ENCODE measurements at places on chromosomes 3 and 15.
A peak's percentile ranks its signal among the peaks of the same experiment; 100 is the strongest.

- no peak for DNase-seq
Observed at GRCh38 chr3:41192885-41193284, 6.4 kb upstream of the CTNNB1 start.

DNA sequence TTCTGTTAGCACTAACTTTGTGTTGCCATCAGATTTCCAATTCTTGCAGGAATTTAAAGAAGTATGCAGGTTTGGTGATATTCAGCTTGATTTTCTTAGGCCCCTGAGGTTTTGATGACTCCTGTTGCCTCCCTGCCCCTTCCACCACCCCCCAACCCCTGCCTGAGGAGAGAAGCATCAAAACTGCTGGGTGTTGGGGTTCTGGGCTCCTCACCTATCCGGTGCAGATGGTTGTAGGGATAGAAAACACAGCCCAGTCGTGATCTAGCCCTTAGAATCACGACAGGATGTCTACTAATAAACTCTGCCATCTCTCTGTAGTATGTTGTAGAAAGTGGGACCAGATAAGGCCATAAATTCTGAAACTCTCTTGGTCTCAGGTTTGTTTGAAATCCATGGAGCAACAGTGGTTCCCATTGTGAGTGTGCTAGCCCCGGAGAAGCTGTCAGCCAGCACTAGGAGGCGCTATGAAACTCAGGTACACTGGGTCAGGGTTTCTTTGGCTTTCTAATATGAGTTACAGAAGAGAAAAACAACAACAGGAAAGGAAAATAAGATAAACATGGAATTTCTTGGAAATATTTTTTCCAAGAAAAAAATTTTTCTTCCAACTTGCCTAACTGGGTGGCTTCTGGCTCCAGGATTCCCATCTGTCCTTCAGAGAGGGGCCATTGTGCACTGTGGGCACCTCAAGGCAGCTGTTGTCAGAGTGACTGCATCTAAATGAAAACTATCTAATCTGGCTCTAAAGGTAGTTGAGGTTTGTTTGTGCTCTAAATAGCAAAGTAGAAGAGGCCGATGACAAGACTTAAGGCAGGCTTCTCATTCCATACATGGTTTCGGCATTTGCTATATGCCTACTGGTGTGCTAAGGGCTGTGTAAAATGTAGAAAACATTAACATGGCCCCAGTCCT, 8.7 kb downstream of the SRP14 start:
- no peak for DNase-seq

- DNase-seq, result no peak
Observed at GRCh38 chr3:95721938-95722337, 1092.5 kb upstream of the EPHA6 start.

DNA sequence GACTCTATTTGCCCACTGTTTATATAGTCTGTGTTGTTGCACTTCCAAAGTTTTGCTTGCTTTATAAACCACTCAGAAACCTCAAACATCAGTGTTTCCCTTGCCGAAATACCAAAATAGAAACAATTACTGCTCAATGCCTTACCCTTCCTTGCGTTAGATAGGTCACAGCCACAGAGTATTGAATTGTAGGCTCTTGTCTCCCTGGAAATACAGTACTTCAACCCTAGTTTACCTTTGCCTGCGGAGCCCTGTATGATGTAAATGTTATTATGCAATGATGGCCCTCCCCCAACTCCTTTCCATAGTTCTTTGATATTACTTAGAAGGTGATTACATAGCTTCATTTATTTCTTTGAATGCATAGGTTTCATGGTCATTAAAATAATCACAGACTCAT, 44.2 kb downstream of the SOX2 start:
- DNase-seq, result no peak

- no peak for DNase-seq
Observed at GRCh38 chr3:43907508-43907858, 216.7 kb downstream of the ABHD5 start.

DNA sequence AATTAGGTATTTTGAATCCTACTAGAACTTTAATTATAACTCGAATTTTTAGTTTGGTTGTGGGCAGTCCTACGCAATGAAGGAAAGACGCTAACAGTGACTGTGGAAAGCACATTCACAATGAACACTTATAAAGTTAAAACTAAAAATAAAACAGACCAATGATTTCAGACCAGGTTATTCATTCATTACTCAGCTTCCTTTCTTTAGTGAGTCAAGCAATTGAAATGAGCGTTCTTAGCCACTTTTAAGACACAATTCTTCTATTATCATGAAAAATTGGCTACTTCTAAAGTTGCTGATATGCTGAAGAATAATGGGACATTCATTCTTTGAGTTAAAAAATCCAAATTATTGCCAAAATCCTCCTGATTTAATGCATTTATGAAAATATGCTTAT, 66.0 kb upstream of the CMSS1 start:
- DNase-seq, result no peak

- DNase-seq, result peak; percentile 66
Observed at GRCh38 chr3:128497305-128498126, 4.5 kb upstream of the GATA2 start.

GRCh38 chr15:101026656-101027272, 107.6 kb downstream of the LRRK1 start:
- no peak for DNase-seq

DNA sequence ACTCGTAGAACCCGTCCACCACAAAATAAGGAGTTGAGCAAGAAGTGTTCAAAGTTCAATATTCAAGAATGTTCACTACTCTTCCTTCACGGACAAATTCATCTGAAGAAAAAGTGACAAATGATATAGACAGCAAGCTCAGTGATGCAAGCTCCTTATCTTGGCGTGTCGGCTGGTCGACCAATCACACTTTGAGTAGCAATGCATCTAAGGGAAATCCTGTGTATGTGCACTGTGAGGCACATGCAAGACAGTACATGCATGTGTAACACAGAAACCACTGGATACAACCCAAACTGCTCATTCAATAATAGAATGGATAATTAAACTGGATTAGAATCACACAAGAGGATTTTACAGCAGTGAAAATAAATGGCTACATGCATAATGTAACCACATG, 64.4 kb upstream of the CSPG5 start:
- DNase-seq, result no peak

GRCh38 chr3:168659015-168659414, 563.3 kb upstream of the GOLIM4 start:
- DNase-seq, result no peak
